CMK (cell line): ENCODE measurements at places on chromosomes 16 and 17.

- no peak for DNase-seq
Observed at GRCh38 chr16:66304151-66304550, 62.3 kb upstream of the CDH5 start.

- no peak for DNase-seq
Observed at GRCh38 chr17:72219137-72219823, 98.5 kb downstream of the SOX9 start.

DNA sequence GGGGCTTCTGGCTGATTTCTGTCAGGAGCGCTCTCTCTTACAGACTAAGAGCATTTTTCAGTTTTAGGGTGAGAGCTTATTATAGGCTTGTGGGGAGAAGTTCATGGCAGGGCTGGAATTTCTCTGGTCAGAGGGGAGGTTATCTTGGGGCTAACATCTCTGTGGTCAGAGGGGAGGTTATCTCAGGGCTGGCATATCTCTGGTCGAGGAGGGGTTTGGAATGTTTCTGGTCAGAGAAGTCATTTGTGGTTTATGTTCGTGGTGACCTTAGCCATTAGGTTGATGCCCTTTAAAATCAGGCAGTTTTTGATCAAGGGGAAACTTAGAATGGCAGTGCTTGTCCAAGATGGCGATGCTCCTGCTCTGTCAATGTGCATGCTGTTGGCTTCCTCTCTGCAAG, 10.8 kb upstream of the USP31 start:
- peak; percentile 45 for DNase-seq

- DNase-seq, result no peak
Observed at GRCh38 chr16:62583414-62583813, 547.2 kb upstream of the CDH8 start.

DNA sequence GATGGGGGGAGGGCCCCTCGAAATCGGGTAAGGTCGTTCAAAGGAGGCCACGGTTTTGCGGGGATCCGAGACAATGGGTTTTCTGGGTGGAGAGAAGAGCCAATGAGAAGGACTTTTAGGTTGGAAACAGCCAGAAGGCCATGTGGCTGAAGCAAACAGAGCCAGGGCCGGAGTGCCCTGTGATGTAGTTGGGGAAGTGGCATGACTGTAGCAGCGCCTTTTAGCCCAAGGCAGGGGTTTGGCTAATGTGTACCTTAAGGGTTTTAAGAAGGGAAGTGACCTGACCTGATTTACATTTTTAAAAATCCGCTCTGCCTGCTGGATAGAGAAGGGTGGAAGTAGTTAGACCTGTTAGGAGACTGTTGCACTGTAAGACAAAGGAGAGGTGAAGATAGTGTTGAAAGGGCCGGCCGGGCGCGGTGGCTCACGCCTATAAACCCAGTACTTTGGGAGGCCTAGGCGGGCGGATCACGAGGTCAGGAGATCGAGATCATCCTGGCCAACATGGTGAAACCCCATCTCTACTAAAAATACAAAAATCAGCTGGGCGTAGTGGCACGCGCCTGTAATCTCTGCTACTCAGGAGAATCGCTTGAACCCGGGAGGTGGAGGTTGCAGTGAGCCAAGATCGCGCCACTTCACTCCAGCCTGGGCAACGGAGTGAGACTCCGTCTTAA, 1.0 kb downstream of the LYRM1 start:
- no peak for DNase-seq

GRCh38 chr17:8192070-8192815, 2.3 kb upstream of the BORCS6 start:
- peak; percentile 79 for DNase-seq

DNA sequence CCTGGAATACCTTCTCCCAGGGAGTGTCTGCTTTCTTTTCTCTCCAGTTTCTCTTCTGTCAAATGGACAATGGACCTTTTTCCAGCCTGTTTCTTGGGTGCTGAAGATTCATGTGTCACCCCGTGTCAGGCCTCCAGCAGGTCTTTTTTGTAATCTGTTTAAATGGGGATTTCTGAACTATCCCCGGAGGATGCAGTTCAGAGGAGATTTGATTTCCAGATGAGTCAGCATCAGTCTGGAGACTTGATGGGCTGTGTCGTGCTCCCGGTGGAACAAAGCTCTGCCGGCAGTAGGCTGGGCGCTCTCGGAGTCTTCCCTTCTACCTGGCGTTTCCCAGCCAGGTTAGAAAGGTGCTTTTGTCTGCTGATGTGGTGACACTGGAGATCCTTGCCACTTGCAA, 440.6 kb downstream of the HS3ST3B1 start:
- DNase-seq, result no peak

- DNase-seq, result no peak
Observed at GRCh38 chr16:13105427-13105826, 204.0 kb downstream of the SHISA9 start.

DNA sequence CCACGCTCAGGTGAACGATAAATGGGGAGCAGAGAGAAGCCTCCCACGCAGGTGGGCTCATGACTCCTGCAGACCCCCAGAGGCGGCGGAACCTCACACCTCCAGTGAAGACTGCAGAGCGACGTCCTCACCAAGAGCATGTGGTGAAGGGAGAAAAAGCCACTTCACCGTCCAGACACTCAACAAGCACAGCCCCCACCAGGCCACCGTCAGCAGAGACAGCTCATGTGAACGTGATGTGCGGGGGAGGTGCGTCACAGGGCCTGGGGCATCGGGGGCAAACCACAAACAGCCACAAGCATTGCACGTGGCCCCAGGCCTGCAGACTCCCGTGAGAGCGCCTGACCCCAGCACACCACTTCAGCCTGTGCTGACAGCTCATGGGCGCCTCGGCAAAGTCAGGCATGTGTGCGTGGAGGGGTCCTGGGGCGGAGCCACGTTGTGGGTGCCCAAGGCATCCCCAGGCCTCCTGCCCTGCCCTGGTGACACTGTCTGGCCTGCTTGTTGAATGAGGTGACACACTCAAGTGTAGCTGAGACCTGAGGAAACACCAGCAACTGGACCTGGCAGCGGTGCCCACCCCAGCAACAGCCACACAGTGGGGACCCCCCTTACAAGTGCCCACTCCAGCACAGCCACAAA, 19.0 kb downstream of the LMF1 start:
- peak; percentile 64 for DNase-seq

DNA sequence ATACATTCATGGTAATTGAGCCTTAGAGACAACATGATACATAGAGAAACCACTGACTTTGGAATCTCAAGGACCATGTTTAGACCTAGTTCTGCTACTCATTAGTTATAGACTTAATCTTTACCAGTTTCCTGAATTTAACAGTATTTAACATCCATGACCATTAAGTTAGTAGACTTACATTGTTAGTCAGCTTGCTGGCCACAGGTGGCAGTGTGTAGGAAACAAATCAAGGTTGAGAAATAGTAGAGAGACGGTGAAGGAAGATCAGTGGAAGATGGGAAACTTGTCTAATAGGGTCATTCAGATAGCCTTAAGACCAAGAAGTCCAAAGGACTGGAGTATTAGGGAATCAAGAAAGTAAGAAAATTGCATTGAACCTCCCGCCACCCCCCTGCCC, 31.0 kb downstream of the OMG start:
- no peak for DNase-seq

GRCh38 chr16:55529018-55529417, 20.1 kb downstream of the LPCAT2 start:
- DNase-seq, result no peak

GRCh38 chr17:43665084-43665936, 3.6 kb upstream of the MEOX1 start:
- no peak for DNase-seq

DNA sequence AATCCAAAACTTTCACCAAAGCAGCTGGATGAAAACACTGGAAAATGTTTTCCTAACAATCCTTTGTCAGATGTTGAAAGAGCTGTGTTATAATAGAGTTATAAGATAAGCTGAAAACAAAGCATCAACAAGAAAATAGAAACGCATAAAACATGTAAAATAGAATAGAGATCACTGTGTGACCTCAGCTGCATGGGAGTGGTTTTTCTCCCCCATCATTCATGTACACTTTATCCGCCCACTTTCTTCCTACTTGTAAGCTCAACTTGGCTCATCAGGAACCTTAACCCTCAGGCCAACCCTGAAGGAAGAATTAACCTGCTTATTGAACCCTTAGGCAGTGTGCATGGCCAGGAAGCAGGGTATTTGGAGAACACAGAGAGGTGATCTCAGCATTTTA, 238.5 kb upstream of the PMFBP1 start:
- DNase-seq, result no peak

DNA sequence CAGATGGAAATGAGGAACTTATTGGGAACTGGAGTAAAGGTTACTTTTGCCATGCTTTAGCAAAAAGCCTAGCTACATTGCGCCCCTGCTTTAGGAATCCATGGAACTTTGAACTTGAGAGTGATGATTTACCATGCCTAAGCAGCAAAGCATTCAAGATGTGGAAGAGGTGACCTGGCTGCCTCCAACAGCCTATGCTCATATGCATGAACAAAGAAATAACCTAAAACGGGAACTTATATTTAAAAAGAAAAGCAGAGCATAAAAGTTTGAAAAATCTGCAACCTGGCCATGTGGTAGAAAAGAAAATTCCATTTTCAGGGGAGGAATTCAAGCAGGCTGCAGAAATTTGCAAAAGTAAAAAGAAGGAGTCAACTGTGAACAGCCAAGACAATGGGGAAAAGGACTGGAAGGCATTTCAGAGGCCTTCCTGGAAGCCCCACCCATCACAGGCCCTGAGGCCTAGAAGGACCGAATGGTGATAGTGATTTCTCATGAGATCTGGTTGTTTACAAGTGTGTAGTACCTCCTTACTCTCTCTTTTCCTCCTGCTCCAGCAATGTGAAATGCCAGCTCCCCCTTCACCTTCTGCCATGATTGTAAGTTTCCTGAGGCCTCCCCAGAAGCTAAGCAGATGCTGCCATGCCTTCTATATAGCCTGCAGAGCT, 48.7 kb downstream of the MRPS23 start:
- DNase-seq, result no peak

DNA sequence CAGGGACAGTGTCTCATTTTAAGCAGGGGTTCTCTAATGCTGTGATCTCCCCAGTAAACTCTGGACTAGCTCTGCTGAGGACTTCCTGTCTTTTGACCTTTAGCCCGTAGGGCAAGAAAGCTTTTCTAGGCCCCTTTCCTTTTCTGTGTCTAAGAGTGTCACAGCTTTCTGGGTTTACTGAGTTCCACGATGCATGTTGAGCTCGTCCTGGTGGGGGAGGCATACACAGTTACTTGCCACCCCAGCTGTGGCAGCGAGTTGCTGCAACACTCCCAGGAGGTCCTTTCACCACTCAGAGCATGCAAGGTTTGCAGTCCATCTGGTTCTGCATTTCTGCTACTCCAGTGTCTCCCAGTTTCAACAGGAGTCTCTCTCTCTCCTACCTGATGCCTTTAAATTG, 23.7 kb downstream of the NOD2 start:
- no peak for DNase-seq

DNA sequence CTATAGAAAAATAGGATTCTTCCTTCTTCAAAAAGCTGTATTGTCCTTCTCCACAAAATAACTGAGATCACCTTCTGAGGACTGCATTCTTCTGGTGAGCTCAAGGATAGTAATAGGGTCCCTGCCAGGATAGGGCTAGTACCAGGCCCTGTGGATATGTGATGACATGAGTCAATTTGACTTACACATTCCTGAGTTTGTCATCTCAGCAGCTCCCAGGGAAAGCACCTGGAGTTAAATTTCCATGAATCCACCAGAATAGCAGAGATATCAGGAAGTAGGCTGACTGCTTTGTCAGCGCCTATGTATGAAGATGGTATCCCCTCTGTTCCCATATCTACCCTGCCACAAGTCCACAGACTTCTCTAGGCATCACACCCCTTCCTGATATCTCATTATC, 225.8 kb downstream of the PMP22 start:
- no peak for DNase-seq

DNA sequence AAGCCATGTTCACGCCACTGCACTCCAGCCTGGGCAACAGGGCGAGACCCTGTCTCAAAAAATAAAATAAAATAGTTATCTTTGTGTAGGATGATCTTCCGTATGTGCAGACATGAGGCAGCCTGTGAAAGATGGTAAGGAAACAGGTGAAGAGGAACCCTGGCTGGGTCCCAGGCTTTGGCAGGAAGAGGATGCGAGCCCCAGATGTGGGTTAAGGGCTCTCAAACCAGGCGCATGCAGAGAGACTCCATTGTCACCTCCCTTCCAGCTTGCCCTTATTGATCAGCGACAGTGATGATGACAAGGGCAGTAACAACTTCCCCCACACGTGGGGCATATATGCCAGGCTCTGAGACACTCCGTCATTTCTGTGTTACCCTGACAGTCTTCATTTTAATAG, 106.8 kb downstream of the GNAO1 start:
- DNase-seq, result no peak

DNA sequence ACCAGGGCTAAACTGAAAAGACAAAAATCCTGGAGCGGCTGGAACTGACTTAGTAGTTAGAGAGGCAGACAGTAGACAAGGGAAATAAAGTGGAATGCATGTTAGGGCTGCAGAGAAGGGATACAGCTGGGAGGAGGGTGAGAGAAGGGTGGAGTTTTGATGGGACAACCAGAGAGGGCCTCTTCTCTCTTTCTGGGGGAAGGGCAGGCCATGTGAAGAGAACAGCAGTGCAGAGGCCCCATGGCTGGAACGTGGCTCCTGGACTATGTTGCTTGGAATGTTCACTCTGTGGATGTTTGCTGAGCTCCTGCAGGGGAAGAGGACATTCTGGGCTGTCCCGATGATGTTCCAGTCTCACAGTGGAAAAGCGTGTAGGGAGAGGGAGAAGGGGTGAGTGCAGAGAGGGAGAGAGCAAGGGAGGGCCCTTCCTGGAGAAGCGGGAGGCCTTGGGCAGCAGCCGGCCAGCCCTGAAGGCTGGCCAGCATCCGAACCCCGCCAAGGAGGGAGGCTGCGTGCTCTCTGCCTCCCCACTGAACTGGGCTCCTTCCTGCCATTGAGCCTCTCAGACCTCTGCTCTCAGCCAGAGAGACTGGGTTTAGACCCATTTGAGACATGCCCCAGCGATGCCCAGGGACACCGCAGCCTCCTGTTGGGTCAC, 33.1 kb upstream of the GSE1 start:
- DNase-seq, result no peak

- no peak for DNase-seq
Observed at GRCh38 chr17:29560316-29560715, 6.5 kb downstream of the ABHD15 start.

DNA sequence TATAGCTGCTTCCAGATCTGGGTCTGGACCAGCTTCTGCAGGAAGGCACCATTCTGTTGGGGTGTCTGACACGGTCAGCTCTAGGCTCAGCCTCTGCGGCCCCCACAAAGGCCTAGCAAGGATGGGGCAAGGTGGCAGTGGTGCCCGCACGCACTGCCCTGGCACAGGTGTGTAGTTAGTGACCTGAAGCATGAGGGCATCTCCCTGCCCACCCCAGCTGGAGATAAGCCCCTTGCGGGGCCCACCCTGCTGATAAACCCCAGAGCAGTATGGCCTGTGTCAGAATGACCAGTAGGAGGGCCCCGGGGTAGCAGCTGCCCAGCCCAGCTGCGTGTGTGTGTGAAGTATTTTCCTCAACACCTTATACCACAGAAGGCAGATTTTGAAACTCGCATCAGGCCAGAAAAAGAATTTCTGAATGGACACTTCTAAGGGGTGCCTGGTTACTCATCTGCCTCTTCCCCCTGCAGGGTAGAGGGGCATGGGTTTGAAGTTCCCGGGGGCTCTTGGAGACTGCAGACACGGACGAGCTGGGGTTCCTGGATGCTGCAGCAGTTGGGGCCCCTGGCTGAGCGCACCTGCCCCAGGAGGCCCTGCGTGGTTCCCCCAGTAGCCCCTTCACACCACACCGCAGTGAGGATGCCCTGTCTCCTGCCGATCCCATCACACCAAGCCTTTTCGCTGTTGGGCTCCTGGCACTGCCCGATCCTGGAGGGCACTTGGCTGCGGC, 4.5 kb downstream of the ARHGDIA start:
- no peak for DNase-seq

- no peak for DNase-seq
Observed at GRCh38 chr17:58224315-58224714, 5.3 kb upstream of the MKS1 start.
